ENCODE measurements at places on chromosomes 1 and 21.

- no peak for DNase-seq
These were observed 16.7 kb downstream of the PCSK9 start for GRCh38 chr1:55055951-55056631.

GRCh38 chr1:206635978-206636345, 626 bp downstream of the DYRK3 start:
- DNase-seq: peak; percentile 20

GRCh38 chr1:208189183-208189582, 55.0 kb downstream of the PLXNA2 start:
- peak; percentile 69 for DNase-seq

DNA sequence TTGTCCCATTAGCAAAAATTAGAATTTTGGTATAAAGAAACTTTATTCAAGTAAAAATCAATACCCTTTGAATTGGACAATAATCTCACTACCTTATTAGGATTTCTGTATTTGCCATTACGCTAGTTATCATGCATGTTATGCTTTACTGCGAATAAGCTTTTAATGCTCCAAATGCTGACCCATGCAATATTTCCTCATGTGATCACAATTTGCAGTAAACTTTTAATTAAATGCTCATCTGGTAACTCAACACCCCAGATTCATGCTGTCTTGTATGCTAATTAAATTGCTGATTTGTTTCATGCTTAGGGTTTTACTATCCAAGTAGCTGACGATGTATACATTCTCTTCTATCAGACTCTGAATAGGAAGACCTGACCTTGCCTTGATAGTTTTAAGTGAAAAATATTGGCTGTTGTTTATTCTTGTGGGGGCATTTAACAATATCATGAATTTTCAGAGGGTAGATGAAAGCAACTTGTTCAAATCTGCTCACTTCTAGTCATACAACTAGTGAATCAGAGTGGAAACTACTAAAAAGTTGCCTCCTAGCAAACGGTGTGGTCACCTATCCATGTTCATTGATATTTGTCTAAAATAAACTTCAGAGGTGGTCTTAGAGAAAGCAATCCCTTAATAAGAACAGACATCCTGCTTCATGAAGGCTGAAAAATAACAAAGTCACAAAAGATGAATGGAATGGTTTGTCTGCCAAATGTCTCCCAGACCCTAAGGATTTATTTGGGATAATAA, 5.6 kb downstream of the XCL1 start:
- DNase-seq: no peak

GRCh38 chr1:39635205-39635870, 4.1 kb downstream of the HEYL start:
- no peak for DNase-seq

DNA sequence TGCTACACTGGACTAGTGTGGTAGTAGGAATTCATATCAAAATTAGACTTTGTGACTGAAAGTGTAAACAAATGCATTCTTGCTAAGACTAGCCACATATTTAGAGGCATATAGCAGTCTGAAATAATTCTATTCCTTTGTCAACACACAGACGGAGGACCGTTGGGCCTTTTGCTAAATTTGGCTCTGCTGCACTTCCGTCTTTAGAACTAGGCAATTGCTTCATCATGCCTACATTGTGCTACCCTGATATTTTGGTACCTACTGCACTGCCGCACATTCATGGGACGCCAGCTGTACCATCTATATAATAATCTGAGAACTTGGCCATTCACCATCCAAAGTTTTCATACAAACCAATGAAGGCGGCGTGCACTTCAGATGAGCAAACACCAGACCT, 346.8 kb downstream of the KIF26B start:
- DNase-seq: peak; percentile 45

GRCh38 chr1:183226963-183227362, 40.9 kb downstream of the LAMC2 start:
- DNase-seq: peak; percentile 4

DNA sequence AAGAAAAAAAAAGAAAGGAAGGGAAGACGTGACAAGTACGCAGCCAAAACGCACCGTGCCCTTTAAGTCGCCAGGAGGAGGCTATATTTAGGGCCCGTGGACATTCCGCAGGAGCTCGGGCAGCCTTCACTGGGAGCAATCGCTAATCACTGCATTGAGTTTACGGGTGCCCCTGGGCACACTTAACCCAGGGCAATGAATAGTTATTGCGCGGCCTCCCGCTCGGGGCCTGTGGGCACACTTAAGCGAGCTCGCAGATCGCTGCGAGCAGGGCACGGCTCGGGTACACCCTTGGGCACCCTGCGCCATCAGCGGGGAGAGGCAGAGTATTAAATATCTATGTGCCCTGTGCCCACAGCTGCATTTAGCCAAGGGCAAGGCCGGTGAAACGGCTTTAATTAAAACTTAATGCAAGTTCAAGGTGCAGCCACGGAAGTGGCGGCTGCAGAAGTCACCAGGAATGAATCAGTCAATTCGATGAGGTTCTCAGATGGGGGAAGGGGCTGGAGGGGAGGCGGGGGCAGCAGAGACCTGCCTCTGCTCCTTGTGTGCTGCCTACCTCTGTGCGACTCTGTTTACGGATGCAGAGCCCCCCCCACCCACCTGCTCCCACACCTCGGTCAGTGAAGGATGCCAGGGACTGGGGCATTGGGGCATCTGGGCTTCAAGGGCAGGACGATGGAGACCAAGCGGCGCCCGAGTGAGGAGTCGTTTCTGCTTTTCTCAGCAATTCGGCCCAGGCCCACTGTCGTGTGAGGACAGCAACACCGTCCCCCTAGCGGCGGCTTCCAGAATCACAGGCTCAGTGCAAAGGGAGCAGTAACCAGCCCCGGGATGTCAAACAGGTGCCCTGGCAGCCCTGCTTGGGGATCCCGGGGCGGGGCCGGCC, 51.8 kb upstream of the TARDBP start:
- peak; percentile 80 for DNase-seq

DNA sequence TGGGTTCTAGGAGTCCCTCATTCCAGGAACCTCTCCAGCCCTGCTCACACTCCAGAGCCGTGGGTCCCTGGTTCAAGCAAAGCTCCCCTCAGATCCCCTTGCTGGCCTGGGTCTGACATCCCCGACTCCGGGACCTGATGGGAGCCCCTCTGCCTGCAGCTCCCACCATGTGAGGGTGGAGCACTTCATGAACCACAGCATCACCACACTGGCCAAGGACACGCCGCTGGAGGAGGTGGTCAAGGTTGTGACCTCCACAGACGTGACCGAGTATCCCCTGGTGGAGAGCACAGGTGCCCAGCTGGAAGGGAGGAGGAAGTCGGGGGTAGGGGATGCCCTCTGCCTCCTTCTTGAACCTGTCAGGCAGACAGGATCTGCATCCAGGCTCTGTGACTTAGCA, 9.7 kb downstream of the CLCNKA start:
- DNase-seq: no peak

DNA sequence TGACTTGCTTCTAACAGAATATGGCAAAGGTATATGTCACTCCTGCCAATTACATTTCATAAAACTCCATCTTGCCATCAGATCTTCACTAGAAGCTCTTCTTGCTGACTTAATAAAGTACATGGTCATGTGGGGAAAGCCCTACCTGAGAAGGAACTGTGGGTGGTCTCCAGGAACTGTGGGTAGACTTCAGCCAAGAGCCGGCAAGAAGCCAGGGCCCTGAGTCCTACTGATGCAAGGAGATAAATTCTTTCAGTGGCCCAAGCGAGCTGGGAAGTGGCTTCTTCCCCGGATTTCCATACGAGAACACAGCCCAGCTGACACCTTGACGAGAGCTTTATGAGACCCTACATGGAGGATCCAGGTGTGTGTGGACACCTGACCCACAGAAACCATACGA, 228.7 kb downstream of the SMYD3 start:
- DNase-seq: no peak

- no peak for DNase-seq
These were observed 24.1 kb upstream of the RABGAP1L start for GRCh38 chr1:174135211-174135610.

- DNase-seq: peak; percentile 44
These were observed 35.4 kb downstream of the VANGL1 start for GRCh38 chr1:115677182-115677555.

DNA sequence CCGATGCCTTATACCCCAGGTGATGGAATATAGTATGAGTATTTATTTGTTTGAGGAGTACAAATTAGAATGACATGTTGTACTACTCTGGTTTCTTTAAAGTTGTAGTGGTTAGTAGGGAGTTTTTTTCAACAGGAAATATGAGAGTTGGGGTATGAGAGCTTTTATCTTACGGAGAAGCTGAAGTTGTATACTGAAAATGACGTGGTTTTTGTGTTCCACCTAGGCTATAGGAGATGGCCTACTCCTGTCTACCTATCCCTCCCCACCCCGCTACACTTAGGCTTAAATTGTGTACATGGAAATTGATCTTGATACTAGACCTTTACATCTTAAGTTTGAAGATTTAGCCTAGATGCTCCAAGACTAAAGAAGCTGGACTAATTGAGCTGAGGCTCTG, 6.8 kb upstream of the HAX1 start:
- no peak for DNase-seq

- no peak for DNase-seq
These were observed 58.7 kb upstream of the ACTRT2 start for GRCh38 chr1:2962541-2962940.

GRCh38 chr21:42861311-42861847, 18.0 kb downstream of the WDR4 start:
- DNase-seq: no peak

GRCh38 chr1:172401892-172402291, 18.6 kb upstream of the C1orf105 start:
- no peak for DNase-seq

GRCh38 chr21:44402323-44403105, 49.1 kb downstream of the TRPM2 start:
- no peak for DNase-seq

DNA sequence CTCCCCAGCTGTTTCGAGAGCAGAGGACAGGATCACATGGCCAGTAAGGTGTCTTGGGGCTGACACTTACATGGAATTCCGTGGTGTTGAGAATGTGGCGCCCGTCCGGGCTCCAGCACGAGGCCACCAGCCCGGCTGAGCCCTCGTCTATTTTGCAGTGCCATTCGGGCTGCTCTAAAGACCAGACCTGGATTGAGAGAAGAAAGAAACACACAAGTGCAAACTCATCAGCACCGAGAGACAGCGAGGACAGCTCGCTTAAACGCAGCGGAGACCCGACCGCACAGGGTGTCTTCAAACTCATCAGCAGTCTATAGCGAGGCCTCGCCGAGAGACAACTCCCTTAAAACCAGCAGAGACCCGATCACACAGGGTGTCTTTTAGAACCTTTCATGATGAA, 3.3 kb downstream of the WRAP73 start:
- no peak for DNase-seq

DNA sequence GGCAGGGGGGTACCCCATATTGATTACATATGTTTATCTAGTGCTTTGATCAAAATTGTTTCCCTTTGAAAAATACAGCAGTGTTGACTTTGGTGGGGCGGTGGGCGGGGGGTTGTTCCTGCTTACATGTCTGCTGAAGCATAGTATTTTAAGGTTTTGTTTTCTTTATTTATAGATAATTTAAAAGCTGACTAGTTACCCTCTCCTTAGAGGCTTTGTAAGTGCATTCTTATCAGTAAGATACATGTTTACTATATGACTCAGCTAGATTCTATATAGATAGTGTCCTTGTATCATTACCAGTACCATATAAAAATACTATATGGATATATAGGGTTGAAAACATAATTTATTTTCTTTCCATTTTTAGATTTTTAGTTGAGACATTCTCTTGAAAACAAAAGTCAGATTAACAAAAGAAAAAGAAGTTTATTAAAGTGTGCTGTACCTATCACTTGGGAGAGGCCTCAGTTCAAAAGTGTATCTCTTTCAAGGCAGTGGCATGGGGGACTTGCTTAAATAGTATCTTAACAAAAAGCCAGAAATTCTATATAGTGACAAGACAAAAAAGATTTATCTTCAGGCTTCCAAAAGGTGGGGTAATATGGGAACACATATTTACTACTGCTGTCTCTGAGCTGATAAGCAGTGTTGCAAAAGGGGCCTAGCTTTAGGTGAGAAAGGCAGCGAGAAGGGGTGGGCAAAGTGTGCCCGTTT, 79.0 kb downstream of the HS2ST1 start:
- no peak for DNase-seq

- DNase-seq: no peak
These were observed 42.8 kb downstream of the CNN3 start for GRCh38 chr1:94884106-94884505.

DNA sequence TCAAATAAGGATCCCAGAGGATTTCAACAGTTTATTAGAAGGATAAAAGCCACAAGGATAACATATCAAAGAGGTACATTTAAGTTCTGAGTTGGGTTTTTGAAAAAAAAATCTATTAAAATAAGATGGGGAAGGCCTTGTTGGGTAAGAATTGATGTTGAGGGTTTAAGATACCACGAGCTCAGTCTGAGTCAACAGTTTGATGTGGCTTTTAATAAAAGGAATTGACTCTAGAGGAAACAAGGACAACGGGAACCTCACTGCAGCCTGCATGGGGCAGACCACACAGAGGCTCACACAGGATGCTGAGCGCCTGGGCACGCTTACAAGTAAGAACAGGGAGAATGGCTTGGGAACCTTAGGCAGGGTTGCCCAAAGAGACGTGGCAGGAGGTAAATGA, 107.5 kb downstream of the TIAM1 start:
- no peak for DNase-seq

DNA sequence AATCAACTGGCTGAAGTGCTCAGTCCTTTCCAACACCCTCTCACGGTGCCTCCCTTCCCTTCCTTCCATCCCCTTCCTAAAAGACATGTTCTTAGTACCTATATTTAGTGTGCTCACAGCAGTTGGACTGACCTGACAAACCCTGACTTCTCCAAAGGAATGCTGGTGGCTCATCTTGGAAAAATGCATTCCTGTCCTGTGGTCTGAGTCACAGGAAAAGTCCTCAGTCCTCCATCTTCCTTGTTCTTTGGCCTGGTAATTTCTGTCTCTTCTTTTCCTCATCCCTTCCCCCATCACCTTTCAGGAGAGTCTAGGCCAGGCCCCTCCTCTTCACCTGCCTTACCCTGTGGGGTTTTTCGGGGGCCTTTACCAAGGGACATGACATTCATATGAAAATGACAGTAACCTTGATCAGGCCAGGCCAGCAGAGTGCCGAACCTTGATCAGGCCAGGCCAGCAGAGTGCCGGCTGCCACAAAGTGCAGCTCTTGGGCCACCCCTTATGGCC, 7.2 kb downstream of the ATP1B1 start:
- no peak for DNase-seq

DNA sequence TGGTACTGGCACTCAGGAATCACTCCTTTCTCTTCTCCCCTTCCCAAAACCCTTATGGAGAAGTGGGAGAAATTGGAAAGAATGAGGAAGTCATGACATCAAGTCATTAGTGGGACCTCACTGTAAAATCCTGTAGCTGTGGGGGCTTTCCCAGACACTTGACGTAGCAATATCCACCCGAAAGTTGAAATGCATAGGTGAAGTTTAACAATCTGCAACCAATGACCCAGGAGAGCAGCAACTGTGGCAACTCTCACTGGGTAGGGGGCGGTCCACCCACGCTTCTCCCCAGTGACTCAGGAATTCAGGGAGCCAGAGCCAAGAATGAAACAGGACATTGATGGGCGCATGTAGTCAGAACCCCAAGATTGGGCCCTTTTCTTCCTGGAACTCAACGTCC, 27.0 kb downstream of the ABCA4 start:
- DNase-seq: no peak

GRCh38 chr1:43982241-43982640, 3.2 kb downstream of the B4GALT2 start:
- DNase-seq: no peak

Measured in KBM-7 (cell line).